T-helper 2 cell (primary cell): ENCODE measurements at places on chromosomes 7 and 10.

DNA sequence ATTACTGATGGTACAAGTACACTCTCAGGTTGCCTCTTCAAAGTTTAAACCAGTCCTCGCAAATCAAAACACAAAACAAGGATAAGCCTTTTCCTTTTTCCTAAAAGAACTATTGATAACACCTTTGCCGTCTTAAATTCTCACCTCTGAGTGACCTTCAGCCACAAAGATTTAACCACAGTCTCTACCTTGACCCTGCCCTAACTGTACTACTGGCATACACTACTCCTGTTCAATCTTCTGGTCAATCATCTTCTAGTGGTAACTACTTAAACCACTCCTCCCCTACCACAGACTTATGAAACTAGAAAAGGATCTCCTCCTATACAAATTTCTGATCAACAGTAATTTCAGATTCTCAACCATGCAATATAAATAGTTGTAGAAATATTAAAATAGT lies 15.1 kb downstream of the UPF2 start:
- no peak for DNase-seq

- no peak for DNase-seq
These were observed 114.8 kb downstream of the TSPAN12 start for GRCh38 chr7:120743128-120743527.

- DNase-seq = no peak
These were observed 415.1 kb downstream of the PAXIP1 start for GRCh38 chr7:154587792-154588191.

GRCh38 chr7:71657386-71657785 lies 525.4 kb downstream of the GALNT17 start:
- no peak for DNase-seq

DNA sequence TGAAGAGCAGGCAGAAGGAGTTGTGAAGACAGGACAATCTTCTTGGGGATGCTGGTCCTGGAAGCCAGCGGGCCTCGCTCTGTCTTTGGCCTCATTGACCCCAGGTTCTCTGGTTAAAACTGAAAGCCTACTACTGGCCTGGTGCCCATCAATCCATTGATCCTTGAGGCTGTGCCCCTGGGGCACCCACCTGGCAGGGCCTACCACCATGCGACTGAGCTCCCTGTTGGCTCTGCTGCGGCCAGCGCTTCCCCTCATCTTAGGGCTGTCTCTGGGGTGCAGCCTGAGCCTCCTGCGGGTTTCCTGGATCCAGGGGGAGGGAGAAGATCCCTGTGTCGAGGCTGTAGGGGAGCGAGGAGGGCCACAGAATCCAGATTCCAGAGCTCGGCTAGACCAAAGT lies 1.5 kb downstream of the CHPF2 start:
- DNase-seq = no peak

GRCh38 chr7:47792521-47793121 lies 155.6 kb downstream of the PKD1L1 start:
- no peak for DNase-seq

DNA sequence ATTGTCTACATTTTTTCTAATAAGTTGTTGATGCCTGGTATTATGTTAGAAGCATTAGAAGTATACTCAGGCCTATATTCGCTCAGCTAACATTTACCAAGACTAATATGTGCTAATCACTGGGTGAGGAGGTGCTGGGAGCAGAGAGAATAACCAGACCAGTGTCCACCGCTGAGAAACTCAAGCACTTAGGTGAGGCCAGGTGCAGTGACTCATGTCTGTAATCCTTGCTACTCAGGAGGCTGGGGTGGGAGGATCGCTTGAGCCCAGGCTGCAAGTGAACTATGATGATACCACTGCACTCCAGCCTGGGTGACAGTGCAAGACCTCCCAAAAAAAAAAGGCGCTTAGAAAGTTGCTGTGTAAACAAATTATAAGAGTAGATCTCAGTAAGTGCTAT lies 182.2 kb upstream of the AOAH start:
- no peak for DNase-seq

GRCh38 chr10:58697691-58698090 lies 185.0 kb downstream of the BICC1 start:
- no peak for DNase-seq

- DNase-seq = no peak
These were observed 28.8 kb upstream of the ZNF488 start for GRCh38 chr10:47412869-47413268.

- DNase-seq = no peak
These were observed 72.8 kb downstream of the CTTNBP2 start for GRCh38 chr7:117800406-117800805.

GRCh38 chr7:76358011-76358480 lies 745 bp downstream of the YWHAG start:
- peak; percentile 13 for DNase-seq

DNA sequence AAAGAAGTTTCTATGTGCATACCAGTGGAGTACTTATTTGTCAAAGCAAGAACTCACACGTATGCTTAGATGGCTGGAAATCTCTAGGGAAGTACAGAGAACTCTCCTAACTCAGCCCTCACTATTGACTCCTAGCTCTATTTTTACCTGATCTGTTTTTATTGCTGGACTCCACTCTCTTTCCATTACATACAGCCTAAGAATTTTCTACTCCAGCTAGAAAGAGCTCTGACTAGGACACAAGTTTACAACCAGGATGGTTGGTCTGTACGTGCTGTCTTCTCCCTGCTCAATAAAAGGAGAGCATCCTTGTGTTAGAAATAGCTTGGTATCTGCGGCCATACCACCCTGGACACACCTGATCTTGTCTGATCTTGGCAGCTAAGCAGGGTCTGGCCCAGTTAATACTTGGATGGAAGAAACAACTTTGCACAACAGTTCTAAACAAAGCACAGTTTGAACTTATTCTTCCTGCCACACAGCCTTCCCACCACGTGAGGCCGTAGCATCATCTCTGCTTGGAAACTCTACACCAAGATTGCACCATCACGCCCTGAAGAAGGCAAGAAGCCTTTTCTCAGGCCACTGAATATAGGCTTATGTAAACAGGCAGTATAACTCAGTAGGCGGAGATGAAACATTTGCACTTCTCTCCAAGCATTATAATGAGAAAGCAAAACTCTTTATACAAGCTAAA lies 50.7 kb downstream of the KCNMA1 start:
- DNase-seq = no peak

GRCh38 chr10:35789996-35790395 lies 147.9 kb upstream of the FZD8 start:
- DNase-seq = no peak

DNA sequence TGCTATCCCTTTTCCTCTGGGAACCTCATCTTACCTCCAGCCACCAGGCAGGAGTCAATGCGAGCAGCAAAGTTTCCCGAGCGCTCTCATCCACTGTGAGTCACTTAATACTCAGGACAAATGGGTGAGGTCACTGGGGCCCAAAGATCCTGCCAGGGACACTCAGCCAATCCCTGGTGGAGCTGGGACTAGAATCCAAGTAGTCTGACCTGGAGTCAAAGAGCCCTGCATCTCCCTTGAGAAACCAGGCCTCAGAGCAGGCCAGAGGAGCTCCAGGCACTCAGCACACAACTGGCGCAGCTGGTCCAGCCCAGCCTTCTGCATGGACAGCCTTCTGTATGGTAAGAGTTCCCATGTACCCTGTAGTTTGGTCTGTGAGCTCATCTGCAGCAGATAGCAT lies 142.3 kb downstream of the MAPK8 start:
- no peak for DNase-seq

GRCh38 chr10:50629495-50630122 lies 5.9 kb upstream of the SGMS1 start:
- no peak for DNase-seq

DNA sequence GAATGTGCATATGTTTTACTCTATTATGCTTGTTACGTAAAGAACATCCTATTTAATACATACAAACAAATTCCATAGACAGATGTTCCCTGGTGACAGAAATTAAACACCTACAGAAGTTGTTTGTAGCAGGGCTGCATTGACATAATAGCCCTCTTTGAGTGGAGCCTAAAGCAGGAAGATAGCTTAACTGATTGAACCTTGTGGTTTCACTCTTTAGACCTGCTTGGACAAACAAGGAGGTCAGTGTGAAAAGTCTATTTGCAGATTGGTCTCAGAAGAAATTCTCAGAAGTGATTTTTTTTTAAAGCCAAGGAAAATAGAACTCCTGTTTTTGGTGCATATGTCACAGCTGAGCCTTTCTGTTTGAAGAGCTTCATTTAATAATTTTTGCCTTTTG lies 121.3 kb downstream of the PPP1R9A start:
- no peak for DNase-seq

DNA sequence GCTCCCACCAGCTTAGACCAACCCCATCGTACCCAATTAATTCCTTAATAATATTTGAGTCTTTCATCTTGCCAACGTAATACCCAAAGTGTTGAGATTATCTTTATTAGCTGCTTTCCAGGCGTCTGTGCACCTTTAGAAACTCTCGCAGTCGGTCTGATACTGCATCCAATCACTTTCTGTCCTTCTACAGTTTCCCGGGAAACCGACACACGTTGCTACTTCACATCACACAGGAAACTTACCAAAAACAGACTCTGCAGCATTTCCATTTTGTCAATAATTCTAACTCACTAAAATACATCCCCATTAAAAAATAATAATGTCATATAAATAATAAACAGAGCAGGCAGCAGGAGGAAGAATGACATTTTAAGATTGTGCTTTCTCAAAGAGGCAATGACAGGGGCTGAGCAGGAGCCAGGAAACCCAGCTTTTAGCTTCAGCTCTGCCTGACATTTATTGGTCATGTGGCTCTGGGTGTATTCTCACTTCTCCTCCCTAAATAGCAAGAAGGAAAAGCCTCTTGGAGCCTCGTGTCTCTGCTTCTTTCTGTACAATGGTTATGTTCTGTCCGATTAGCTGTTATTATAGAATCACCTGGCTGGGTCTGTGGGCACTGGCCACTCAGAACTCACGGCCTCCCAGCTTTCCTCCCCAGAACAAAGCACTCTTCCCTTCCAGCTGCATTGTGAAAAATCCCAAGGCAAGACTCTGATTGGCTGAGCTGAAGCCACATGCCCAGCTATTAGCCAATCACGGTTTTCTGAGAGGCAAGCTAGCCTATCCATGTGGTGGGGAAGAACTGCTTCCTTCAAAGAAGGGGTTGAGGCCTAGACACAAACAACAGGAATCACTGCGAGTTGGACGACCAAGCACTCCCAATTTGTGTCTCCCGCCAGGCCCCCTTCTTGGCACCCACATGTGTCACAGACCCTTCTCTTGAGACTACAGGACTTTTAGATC lies 424.7 kb upstream of the FOXK1 start:
- no peak for DNase-seq

DNA sequence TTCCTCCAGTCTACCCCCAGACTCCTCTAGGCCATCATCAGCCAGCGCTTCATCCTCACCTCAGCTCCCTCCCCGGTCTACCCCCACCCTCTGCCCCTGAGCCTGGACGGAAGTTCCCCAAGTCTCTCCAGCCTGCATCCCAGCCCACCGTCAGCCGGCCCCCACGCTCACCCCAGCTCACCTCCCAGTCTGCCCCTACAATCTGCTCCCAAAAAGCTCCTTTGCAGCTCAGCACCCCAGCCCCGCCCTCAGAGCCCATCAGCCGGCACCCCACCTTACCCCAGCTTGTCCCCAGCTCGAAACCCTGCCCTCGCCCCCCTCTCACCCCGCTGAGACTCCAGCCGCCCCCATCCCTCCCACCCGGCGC lies 322 bp upstream of the RAMP3 start:
- DNase-seq = no peak

DNA sequence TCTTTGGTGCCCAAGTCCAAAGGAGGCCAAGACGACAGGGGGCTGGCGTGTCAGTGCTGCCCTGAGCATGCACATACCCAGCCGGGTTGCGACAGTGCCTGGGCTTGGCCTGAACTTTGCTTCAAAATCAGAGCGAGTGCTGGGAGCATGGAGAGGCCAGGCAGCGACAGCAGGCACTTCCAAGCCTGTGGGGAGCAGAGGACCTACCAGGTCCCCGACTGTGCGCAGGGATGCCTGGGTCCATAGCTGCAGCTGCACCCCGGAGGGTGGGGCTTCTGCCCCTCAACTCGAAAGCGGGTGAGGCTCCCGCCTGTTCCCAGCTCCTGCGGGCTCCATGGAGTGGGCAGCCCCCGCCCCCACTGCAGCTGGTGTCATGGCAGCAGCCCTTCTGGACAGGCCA lies 79.1 kb downstream of the HDAC9 start:
- no peak for DNase-seq

DNA sequence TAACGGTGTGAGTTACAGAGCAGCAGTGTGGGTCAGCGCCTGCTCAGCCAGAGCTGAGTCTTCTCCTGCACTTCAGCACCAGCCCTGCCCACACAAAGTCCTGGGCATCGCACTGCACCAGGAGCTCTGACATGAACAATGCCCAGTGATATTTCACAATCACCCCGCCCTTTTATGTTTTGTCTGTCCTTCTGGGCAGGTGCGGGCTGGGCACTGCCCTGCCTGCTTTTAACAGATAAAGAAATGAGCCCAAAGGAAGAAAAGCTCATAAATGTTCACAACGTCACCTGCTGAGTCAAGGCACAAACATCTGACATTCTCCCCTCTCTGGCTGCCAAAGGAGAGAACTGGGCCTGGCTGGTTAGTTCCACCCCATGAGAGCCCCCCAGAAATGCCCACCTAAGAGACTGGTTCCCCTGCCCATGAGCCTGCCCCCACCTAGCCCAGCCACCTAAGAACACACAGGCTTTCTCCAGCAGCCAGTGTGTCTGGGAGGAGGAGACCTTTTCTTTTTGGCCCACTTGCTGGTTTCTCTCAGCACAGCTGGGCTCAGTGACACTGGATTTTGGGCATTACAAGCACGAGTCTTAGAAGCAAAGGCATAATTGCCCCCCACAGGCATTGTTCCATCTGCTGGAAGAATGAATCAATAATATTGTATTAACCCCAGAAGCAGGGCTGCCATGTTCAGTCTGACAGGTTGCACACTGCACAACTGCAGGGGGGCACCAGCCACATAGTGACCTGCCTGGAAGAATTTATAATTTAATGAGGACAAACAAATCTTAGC lies 22.3 kb downstream of the CALML3 start:
- no peak for DNase-seq

DNA sequence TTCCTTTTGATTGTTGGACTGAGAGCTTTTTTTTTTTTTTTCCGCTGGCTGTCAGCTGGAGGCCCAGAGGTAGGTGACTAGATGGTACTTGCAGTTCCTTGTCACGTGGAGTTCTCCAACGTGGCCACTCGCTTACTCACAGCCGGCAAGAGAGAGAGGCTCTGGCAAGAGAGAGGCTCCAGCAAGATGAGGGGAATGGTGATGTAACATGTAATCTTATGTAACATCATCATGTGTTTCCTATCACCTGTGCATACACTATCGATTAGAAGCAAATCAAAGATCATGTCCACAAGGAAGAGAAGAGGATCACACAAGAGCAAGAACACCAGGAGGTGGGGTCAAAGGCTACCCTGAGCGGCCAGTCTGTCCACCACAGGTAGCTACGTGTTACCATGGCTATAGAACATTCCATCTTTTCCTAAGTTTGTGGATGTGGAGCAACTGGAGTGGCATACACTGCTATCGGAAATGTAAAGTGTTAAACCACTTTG lies 4.0 kb upstream of the BORCS7 start:
- DNase-seq = no peak
